Vagina (tissue), 2 donors: ENCODE measurements at places on chromosomes 1 and 21.

DNA sequence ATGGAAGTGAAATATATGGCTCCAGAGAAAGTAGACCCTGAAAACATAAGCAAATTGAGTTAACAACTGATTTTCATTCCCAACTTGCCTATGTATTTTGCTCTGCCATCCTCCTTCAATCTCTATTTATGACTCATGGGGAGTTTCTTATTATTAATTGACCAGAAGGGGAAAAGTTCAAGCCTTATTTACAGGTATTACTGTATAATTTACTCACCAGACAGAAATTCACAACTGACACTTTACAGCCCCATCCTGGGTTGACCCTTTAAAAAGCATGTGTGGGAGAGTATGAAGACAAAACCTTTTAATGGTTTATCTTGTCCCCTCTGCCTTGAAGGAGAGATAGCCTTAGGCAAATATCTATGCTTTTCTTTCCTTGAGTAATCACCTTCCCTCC lies 39.8 kb upstream of the C1orf53 start:
- H3K27ac ChIP-seq, result no peak overlapping the region
- H3K4me1 ChIP-seq, result no peaks in the 10 kb centered on the region
- no peaks in the 10 kb centered on the region for H3K27me3 ChIP-seq
- H3K36me3 ChIP-seq, result no peaks in the 10 kb centered on the region
- no peak for DNase-seq
- H3K4me3 ChIP-seq, result no peak overlapping the region

DNA sequence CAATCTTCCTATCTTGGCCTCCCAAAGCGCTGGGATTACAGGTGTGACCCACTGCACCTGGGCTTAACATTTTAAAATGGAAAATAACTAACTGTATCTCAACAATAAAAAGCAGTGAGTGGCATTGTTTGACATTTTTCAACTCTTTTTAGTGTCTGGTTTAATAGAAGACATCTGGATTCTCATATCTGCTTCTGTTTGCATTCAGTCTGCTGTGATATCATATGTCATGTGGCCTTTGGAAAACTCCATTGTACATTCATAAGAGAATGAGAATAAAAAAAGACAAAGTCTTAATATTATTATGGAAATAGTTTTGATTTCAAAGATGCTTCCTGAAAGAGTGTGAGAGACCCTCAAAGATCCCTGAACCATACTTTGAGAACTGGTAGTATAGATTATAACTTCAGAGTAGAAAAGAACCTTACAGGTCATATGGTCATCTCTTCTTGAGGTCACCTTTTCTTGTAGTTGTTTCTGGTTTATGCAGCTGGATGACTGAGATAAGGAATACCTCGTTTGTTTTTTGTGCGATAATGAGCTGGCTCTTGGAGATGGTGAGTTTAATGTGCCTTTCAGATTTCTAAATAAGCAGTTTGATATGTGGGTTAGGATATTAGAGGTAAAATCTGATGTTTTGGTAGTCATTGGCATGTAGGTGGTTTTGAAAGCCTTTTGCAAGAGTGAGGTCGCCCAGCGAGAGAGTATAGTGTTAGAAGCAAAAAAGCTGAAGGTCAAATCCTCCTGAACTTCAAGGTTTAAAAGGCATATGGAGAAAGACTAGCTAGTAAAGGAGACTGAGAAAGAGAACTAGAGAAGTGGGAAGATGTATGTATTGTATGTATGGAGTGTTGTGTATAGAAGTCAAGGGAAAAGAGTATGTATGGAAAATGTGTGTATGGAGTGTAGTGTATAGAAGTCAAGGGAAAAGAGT lies 17.2 kb downstream of the CEP350 start:
- H3K4me3 ChIP-seq, result no peak overlapping the region
- H3K27ac ChIP-seq, result no peak overlapping the region
- H3K4me1 ChIP-seq, result peaks cover 55% of the 10 kb centered on the region
- DNase-seq, result no peak
- no peaks in the 10 kb centered on the region for H3K27me3 ChIP-seq

DNA sequence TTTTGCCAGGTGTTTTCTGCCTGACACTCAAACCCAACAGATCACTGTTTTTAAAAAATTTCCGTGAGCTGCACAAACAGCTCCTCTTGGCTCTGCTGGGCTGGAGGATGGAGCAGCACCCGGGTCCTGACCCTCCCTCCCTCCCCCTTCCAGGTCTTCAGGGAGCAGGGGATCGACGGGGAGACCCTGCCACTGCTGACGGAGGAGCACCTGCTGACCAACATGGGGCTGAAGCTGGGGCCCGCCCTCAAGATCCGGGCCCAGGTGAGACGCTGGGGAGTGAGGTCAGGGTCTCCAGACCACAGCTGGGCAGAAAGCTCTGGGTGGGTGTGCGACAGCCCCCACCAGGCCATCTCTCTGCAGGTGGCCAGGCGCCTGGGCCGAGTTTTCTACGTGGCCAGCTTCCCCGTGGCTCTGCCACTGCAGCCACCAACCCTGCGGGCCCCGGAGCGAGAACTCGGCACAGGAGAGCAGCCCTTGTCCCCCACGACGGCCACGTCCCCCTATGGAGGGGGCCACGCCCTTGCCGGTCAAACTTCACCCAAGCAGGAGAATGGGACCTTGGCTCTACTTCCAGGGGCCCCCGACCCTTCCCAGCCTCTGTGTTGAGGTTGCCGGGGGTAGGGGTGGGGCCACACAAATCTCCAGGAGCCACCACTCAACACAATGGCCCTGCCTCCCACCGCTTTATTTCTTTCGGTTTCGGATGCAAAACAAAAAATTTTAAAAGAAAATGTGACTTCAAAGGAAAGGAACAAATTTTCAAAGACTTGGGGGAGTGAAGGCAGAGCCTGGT lies 15.3 kb downstream of the NOC2L start:
- H3K27me3 ChIP-seq, result peaks cover 6% of the 10 kb centered on the region
- H3K36me3 ChIP-seq, result no peaks in the 10 kb centered on the region

DNA sequence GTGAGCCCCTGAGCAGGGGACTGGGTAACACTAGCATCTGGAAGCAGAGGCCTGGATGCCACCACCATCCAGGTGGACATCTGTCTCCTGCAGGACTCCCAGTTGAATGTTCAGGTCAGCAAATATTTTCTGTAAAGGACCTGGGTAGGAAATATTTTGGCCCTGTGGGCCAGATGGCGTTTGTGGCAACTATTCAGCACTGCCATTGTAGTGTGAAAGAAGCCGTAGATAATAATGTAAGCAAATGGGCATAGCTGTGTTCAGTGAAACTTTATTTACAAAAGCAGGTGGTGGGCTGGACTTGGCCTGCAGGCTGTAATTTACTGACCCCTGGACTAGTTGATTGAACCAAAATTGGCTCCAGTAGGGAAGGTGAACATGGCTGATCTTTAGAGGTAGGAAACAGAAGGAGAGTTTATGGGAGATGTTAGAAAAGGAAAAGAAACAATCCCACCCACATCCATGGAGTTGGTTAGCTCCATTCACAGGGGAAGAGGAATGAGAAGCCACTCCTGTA lies 20.0 kb upstream of the CD101 start:
- H3K4me1 ChIP-seq, result no peaks in the 10 kb centered on the region
- no peak for DNase-seq
- H3K27me3 ChIP-seq, result no peaks in the 10 kb centered on the region
- H3K36me3 ChIP-seq, result no peaks in the 10 kb centered on the region
- H3K27ac ChIP-seq, result no peak overlapping the region
- H3K4me3 ChIP-seq, result no peak overlapping the region

- no peak overlapping the region for H3K27ac ChIP-seq
- no peak overlapping the region for H3K4me3 ChIP-seq
- no peaks in the 10 kb centered on the region for H3K36me3 ChIP-seq
- H3K4me1 ChIP-seq, result no peaks in the 10 kb centered on the region
- H3K27me3 ChIP-seq, result no peaks in the 10 kb centered on the region
These were observed 39.3 kb upstream of the NLRP3 start for GRCh38 chr1:247376659-247377058.

DNA sequence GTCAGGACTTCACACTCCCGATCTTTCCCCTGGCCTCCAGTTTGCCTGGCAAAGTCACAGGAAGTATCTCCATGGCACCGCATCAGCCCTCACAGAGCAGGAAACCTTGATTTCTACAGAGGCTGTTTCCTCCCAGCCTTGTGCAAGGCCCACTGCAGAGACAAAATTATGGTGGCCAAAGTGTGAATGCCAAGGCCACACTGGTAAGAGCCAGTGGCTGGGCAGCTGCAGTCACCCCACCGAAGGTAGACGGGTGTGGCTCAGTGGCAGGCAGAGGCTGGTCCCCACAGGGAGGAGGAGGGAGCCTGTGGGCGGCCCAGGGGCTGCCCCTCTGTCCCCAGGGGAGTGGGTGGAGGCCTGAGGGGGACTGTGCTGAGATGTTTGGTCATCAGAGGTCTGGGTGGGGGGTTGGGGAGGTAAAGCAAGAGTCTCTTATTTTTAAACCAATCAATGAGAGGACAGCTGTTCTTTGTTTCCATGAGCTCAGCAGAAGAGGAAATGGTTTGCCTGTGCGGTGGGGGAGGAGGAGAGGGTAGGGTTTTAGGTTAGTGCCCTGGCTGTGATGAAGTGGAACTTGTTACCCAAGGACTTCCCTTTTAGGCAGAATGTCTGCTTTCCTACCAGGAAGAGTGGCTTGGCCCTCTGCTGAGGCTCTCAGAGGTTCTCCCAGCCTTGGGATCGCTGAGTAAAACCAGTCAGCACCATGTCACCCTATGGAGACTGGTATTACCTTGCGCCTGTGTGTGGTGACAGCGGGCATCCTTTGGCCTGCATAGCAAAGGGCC lies 18.0 kb upstream of the BTG2 start:
- DNase-seq, result no peak
- H3K36me3 ChIP-seq, result no peaks in the 10 kb centered on the region
- peak overlapping the region; percentile 89 for H3K27ac ChIP-seq
- H3K4me3 ChIP-seq, result no peak overlapping the region

DNA sequence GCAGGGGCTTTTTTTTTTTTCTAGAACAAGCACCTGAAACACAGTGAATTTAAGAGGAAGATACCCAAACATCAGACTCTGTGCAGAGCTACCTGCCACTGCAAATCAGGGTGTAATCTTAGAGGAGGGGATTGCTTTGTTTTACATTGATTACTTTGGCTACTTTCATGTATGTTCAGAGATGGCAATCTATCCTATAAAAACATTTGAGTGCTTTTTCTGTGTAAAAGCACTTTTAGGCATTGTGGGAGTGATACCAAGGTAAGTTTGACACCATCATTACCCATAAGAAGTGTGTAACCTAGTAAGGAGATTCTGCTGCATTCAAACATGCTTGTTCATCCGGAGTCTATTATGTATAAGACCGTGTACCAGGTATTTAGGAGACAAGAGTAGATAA lies 50.1 kb downstream of the ZFYVE9 start:
- DNase-seq, result no peak
- H3K4me1 ChIP-seq, result peaks cover 24% of the 10 kb centered on the region
- no peak overlapping the region for H3K27ac ChIP-seq
- H3K36me3 ChIP-seq, result no peaks in the 10 kb centered on the region
- H3K4me3 ChIP-seq, result no peak overlapping the region

- H3K27ac ChIP-seq, result no peak overlapping the region
- no peaks in the 10 kb centered on the region for H3K27me3 ChIP-seq
- no peak for DNase-seq
These were observed 30.1 kb downstream of the SKI start for GRCh38 chr1:2258122-2258681.

DNA sequence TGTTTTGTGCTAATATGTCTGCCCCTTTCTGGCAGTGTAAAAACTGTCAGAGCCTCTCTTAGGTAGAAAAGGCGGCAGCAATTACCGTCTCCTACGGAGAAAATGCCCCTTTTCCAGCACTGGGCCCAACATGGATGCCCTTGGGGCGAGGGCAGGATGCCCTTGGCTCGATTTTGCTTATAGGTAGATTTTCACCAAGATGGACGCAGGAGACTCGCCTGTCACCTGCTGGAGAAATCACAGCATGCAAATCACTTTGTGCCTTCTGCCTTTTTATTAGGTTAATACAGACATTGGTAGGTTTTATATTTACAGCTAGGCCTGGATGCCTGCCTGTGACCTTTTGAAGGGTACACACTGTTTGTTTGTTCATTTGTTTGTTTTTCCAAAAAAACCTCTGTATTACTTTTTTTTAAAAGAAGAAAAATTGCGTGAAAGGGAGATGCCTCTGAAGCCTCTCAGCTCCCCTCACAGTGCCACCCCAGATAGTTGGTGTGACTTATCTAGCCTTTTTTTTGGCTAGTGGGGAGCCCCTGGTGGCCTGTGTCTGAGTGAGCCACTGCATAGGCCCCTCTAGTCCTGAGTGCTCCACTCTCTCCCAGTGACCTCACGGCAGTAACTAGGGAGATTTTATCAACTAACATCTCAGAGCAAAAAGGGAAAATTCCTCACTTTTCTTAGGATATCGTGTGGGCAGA lies 2.5 kb downstream of the ATP1B1 start:
- H3K27ac ChIP-seq, result peak overlapping the region; percentile 20
- peak overlapping the region; percentile 68 for H3K4me3 ChIP-seq
- DNase-seq, result no peak
- H3K36me3 ChIP-seq, result no peaks in the 10 kb centered on the region
- no peaks in the 10 kb centered on the region for H3K27me3 ChIP-seq

DNA sequence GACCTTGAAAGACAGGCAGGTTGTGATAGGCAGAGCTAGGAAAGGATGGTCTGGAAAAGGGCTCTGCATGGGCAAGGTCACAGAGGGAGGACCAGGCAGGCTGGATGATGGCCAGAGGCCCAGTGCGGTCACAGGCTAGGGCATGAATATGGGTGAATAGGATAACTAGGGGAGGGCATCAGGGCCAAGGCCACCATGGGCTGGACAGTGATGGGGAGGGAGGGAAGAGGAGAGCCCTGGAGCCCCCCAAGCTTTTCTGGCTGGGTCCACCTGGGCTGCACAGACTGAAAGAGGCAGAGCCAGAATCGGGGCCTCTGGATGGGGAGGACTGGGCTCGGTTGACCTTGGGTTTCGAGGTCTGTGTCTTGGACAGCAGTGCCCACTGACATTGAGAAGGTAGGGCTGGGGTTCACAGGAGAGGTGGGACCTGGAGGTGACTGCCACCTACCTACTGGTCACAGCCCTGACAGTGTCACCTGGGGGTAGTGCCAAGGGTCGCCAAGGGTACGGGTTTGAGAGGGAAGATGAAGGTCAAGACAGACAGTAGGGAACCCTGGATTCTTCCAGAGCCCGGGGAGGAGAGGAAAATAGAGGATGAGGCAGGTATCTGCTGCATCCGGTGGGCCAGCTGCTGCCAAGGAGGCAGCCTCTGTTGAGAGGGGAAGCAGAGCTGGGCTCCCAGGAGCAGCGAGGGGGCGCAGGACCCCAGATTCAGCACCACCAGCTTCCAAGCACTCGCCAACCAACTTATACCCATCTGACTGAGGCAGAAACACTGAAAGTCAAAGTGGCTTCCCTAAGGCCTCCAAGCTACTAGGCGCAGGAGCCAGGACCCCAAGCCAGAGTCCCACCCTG lies 6.1 kb upstream of the NPHP4 start:
- no peak overlapping the region for H3K27ac ChIP-seq
- H3K4me1 ChIP-seq, result peaks cover 13% of the 10 kb centered on the region
- no peaks in the 10 kb centered on the region for H3K27me3 ChIP-seq
- no peak overlapping the region for H3K4me3 ChIP-seq
- no peak for DNase-seq

GRCh38 chr1:29197590-29197924 lies 15.9 kb upstream of the SRSF4 start:
- H3K4me3 ChIP-seq, result no peak overlapping the region
- no peak overlapping the region for H3K27ac ChIP-seq
- no peaks in the 10 kb centered on the region for H3K27me3 ChIP-seq
- DNase-seq, result no peak
